Caco-2 (cell line): ENCODE measurements at places on chromosomes 1 and 21. TPM values are rescaled to one million over a fixed set of nuclear protein-coding genes. Genes with fewer than 3 reads are reported as not detected.

GRCh38 chr21:33162436-33162951, 67.2 kb upstream of the IFNAR2 start:
- H3K36me3 ChIP-seq: no peaks in the 10 kb centered on the region
- H3K4me3 ChIP-seq: no peak overlapping the region
- no peak for DNase-seq
- H3K4me1 ChIP-seq: no peaks in the 10 kb centered on the region
- no peaks in the 10 kb centered on the region for H3K27me3 ChIP-seq

- peak overlapping the region; percentile 53 for H3K4me3 ChIP-seq
- no peaks in the 10 kb centered on the region for H3K36me3 ChIP-seq
- no peaks in the 10 kb centered on the region for H3K27me3 ChIP-seq
Observed at GRCh38 chr1:77888781-77889642, 588 bp downstream of the NEXN start.

DNA sequence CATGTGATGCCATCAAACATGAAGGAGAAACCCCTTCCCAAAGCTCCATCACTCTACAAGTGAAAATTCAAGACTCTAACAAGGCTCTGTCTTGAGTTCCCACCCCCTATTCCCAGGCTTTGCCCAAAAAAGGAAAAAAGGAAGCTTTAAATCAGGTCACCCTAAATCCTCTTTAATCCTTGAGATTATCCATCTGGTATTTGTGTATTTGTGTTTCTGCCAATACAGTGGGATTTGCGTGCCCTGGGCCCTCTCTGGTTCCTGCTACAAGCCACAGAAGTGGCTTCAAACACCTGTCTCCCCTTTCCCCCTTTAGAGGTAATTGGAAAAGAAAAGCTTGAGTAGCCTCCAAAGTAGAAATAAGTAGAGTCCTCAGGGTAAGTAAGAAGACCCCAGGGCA, 120.4 kb downstream of the EDEM3 start:
- H3K36me3 ChIP-seq: no peaks in the 10 kb centered on the region
- DNase-seq: no peak
- no peak overlapping the region for H3K27ac ChIP-seq

DNA sequence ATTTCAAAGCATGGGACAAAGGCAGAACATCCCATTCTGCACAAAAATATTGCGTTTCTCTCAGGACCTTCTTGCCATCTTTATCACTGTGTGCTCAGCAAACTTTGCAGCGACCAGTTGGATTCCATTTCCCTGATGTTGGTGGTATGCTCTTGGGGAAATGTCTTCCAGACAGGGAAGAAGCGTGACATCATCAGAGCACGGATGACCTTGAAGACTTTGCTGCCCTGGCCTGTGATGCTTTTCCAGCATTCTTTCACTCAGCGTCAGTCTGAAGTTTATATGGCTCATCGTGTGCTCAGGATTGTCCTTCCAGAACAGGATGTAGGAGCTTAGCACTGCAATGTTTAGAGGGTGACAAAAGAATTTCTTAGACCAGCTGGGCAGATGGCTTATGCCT, 131.4 kb upstream of the F3 start:
- H3K27me3 ChIP-seq: no peaks in the 10 kb centered on the region
- no peak overlapping the region for H3K4me3 ChIP-seq
- H3K36me3 ChIP-seq: no peaks in the 10 kb centered on the region
- H3K27ac ChIP-seq: no peak overlapping the region

CFHR3 gene
- total RNA-seq: not detected in 2 replicates

FLVCR1 gene
- total RNA-seq: 30.8 and 36.3 TPM in 2 replicates

TBX19 gene
- 2.8 and 3.3 TPM in 2 replicates for total RNA-seq

GCLM gene
- 11.7 and 11.8 TPM in 2 replicates for total RNA-seq
